MM.1S (cell line): ENCODE measurements at places on chromosomes 16 and 17.

GRCh38 chr16:57873218-57873617 is 70.9 kb upstream of the KIFC3 start:
- no peak for DNase-seq

- no peak for DNase-seq
Observed at GRCh38 chr17:74749279-74750038, 1.0 kb downstream of the NHERF1 start.

- no peak for DNase-seq
Observed at GRCh38 chr16:71916397-71916920, 21.1 kb downstream of the IST1 start.

GRCh38 chr17:73947966-73948355 is 255.5 kb upstream of the RPL38 start:
- DNase-seq, result no peak

- no peak for DNase-seq
Observed at GRCh38 chr17:1571341-1571704, 8.7 kb upstream of the PITPNA start.

DNA sequence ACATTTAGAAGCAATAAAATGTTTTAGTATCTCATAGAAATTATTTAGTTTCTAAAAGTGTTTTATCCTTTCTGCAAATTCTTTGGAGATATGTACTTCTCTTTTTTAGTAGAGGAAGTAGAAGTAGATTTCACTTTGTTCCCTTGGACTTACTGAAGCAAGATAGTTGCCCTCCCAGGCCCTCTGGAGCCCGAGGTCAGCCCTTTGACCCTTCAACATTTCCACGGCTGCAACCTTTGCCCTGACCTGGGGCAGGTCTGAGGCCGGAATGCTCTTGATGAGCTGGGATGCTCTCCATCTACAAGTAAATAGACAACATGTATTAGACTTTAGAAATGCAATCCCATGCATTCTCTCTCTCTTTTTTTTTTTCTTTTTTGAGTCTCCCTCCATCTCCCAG is 167.5 kb downstream of the CDK5R1 start:
- DNase-seq, result no peak

DNA sequence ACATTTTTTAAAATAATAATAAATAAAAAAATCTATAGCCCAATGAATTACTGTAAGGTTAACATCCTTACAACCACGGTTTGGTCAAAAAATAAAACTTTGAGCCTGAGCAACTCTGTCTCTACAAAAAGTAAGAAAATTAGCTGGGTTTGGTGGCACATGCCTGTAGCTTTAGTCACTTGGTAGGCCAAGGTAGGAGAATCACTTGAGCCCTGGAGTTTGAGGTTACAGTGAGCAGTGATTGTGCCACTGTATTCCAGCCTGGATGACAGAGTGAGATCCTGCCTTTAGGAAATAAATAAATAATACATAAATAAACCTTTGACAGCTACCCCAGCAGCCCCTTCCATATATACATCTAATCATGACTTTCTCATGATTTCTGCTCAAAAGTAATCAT is 26.9 kb upstream of the PHAF1 start:
- no peak for DNase-seq

- no peak for DNase-seq
Observed at GRCh38 chr16:52099382-52099781, 447.6 kb downstream of the TOX3 start.

GRCh38 chr17:70775679-70776078 is 606.3 kb downstream of the KCNJ2 start:
- DNase-seq, result no peak

GRCh38 chr16:85621698-85622428 is 8.7 kb downstream of the GSE1 start:
- no peak for DNase-seq

DNA sequence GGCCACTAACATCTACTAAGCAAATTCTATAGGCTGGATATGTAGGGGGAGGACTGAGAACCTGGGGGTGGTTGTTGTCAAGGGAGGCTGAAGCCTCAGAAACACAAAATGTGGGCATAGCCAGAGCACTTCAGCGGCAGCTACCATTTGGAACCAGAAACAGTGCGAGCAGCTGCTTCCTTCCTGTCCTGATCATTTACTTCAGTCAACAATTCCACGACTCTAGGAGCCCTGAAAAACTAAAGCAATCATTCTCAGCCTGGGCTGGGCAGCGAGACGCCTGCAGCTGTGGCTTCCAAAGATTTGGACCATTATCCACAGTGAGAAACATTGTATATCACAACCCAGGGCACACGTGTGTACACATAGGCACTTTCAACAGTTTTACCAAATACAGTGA is 93.9 kb upstream of the WSCD1 start:
- DNase-seq, result no peak

- no peak for DNase-seq
Observed at GRCh38 chr16:11233727-11234376, 22.2 kb downstream of the SOCS1 start.

GRCh38 chr16:23278031-23278430 is 24.1 kb upstream of the SCNN1B start:
- DNase-seq, result no peak

DNA sequence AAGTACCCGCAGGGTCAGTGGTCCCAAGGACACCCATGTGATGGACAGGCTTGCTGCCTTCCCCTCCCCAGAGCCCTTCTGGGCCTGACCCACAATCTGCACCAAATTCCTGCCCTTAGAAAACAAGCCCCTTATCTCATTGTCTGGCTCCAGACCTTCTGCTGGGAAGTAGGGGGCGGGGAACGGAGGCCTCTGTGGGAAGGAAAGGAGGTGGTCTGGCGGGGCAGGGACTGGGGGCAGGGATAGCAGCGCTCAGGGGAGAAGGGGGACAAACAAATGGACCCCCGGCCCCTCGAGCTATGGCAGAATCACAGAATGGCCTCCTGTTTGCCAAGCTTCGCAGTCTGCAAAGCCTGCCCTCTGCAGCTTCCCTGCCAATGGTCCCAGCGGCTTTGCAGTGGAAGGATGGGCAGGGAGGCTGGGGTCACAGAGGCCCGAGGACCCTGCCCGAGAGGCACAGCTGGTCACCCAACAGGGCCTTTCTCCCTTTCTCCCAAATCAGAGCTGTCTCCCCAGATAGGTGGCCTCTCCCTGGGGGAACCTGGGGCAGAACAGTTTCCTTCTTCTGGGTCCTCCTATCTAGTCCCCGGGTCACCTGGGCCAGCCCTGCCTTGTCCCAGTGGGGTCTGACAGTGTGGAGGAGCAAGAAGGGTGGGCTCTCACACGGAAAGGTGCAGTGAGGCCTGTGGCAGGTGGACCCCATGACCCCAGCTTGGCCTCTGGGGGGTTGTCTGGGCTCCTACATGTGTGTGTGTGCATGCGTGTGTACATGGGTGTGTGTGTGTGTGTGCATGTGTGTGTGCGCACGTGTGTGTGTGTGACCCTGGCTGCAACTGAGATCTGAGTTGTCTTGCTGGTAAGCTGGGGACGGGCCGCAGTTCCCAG is 25.5 kb downstream of the TMEM235 start:
- DNase-seq, result no peak

GRCh38 chr17:9115214-9116191 is 94.2 kb downstream of the NTN1 start:
- DNase-seq, result no peak

- no peak for DNase-seq
Observed at GRCh38 chr17:64051153-64051552, 30.7 kb upstream of the ICAM2 start.

GRCh38 chr16:84578538-84579126 is 39.2 kb downstream of the COTL1 start:
- no peak for DNase-seq

GRCh38 chr16:9603316-9603715 is 511.9 kb downstream of the HAPSTR1 start:
- DNase-seq, result no peak

DNA sequence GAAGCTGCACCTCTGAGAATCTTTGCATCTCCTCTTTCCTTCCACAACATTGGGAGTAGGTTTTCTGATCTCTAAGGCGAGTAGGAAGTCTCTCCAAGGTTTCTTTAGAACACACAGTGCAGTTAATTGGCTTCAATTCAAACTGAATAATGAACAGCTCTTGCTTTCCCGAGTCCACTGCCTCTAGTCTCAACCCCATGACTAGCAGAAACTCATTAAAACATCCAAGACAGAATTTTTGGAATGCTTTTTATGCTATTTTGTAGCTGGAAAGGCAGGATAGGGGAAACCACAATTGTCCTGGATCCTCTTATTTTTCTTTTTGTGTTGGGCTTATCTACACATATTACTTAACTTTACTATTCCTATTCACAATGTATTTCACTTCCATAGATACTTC is 206.6 kb downstream of the CDH8 start:
- no peak for DNase-seq

DNA sequence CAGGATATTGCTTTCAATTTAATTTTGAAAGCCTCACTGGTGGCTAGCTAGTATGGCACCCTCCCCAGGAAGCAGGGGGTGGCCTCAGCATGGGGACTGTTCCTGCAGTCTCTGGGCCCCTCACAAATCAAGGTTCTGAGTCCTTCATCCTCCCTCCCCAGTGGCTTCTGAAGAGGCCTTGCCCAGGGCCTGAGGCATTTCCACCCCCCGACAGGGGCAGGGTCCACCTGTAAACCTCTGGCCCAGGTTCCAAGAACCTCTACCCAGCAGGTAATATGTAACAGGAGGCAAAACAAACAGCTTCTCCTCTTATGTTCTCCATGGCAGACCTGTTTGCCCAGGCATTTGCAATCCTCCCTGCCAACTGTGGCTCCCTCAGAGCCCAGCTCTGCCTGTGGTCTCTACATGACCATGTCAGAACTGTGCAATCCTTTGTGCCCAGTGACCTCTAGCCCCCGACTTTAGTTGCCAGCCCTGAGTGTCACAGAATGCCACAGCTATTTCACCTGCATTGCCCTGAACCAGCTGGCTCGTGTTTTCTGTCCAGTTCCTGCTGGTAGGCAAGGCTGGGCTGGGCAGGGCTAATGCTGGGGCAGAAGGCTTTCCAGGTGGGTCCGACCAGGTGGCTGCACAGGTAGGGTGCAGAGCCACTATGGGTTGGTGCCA is 14.3 kb downstream of the ACSF2 start:
- no peak for DNase-seq

DNA sequence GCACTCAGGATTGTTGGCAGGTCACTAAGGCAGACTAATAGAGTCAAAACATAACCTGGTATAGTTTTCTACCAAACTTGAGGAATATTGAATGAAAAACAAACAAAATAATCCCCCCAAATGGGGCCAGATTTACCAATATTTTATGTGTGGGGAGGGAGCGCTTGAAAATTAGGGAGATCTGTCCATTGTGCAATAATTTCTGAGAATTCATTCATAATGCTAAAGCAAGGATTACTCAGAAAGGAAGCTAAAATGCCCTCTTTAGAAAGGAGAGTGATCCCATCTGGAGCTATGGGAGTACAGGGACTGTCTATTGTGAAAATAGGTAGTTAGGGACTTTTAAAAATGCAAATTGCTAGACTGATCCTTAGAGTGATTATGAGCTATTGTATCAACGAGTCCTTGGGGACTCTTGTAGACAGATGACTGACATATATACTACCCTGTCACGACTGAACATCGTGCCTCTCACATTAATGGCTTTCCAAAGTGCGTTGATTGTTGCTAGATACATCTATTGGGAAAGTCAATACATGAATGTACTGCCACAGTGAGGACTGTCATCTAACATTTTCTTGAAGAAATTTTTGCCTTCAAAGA is 193.6 kb downstream of the AATF start:
- no peak for DNase-seq

- DNase-seq, result no peak
Observed at GRCh38 chr16:53988136-53988535, 284.2 kb downstream of the FTO start.
